Cardiac muscle cell (in vitro differentiated cells and primary cell): ENCODE measurements at places on chromosomes 3 and 15.

DNA sequence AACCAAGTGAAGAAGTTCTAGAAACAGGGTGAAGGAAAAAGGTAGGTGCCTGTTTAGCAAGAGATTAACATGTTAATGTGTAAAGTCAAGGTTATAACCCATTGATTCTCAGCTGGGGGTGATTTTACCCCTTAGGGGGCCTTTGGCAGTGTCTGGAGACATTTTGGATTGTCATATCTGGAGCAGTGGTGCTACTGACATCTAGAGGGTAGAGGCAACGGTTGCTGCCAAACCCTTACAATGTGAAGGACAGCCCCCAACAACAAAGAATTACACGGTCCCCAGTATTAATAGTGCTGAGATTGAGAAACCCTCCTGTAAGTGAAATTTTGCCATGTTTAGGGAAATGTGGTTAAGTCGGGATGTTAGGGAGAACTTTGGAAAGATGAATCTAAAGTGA, 74.7 kb downstream of the CRYBG3 start:
- DNase-seq: no peak

- no peak for DNase-seq
Measured at GRCh38 chr15:68935400-68935937, 5.1 kb downstream of the SPESP1 start.

DNA sequence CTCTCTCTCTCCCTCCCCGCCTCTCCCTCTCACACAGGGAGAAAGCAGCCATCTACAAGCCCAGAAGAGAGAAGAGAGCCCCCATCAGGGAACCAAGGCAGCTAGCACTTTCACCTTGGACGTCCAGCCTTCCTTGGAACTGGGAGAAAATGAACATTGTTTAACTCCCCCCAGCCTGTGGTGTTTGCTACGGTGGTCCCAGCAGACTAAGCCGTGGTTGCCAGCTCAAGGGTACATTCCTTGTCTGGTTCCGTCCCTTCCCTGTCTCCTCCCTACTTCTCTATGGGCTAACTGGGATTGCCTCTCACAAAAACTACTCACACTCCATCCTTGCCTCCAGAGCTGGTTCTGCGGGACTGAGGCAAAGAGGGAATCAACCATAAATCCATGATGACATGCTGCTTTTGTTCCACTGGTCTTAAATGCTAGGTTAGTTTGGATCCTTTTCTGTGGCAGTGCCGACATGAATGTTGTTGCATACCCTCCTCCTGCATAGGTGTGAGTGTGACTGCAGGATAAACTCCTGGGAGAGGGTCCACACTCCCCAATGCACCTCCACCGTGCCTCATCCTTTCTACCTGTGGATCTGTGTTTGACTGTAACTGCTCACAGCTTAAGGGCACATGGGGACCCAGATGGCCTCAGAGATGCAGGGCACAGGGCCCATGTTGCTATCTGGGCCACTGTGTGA, 12.0 kb downstream of the C3orf22 start:
- no peak for DNase-seq

DNA sequence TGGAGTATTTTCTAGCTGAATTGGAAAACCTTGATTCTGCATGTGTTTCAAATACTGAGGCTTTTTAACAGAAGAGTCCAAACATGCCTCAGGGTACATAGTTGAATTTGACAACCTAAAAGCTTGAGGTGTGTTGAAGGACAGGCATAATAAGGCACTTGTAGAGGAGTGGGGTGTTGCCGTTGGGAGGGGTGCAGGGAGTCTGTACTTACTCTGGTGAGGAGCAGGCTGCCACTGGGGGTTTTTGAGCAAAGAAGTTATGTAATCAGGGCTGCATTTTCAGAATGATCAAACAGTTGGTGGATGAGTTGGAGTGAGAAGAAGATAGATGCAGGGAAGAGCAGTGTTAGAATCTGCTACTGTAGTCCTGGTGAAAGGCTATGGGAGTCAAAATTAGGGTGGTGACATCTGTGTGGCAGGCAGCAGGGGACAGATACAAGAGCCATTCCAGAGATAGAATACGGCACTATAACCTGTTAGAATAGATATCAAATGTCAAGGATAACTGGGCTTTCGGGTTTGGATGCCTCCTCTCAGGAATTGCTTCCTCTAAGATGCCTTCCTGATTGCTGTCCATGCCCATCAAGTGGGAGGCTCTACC, 161.6 kb downstream of the GHSR start:
- no peak for DNase-seq

GRCh38 chr3:41502023-41502422, 302.7 kb downstream of the CTNNB1 start:
- DNase-seq: no peak
